ENCODE measurements at places on chromosomes 5 and 9. TPM values are rescaled to one million over a fixed set of nuclear protein-coding genes. Genes with fewer than 3 reads are reported as not detected.

GGTA1 gene
- total RNA-seq, result 18.4 TPM

IRX2 gene
- 3.7 TPM for total RNA-seq

PDCD1LG2 gene
- total RNA-seq, result 1.2 TPM

RIC1 gene
- 49.8 TPM for total RNA-seq

SV2C gene
- 3.4 TPM for total RNA-seq

NSG2 gene
- total RNA-seq, result 7.1 TPM

HTR1A gene
- not detected for total RNA-seq

TRPM3 gene
- 0.25 TPM for total RNA-seq

FAM169A gene
- 0.98 TPM for total RNA-seq

PCDHGA7 gene
- 5.2 TPM for total RNA-seq

ADGRD2 gene
- 4.2 TPM for total RNA-seq

ENHO gene
- total RNA-seq, result not detected

- no peak for DNase-seq
- no peaks in the 10 kb centered on the region for H3K27me3 ChIP-seq
- H3K36me3 ChIP-seq, result no peaks in the 10 kb centered on the region
- no peaks in the 10 kb centered on the region for H3K4me1 ChIP-seq
- no peak overlapping the region for H3K4me3 ChIP-seq
Observed at GRCh38 chr5:100496296-100496695, 38.9 kb upstream of the FAM174A start.

DNA sequence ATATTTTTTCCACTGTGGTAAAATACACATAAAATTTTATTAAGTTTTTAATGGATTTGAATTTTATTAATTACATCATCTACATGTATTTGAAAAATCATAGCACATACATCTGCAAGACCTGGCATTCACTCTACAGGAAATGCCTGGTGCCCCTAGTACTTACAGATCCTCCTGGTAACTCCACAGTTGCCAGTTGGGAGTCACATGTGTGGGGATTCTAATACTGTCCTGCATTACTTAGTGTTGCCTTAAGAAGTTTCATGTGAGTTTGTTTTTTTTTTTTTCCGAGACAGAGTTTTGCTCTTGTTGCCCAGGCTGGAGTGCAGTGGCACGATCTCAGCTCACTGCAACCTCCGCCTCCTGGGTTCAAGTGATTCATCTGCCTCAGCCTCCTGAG, 18.1 kb downstream of the KDM3B start:
- no peak for DNase-seq
- no peak overlapping the region for H3K27ac ChIP-seq
- no peak overlapping the region for H3K4me3 ChIP-seq
- H3K27me3 ChIP-seq, result no peaks in the 10 kb centered on the region
- H3K36me3 ChIP-seq, result peaks cover 28% of the 10 kb centered on the region

GRCh38 chr9:34686732-34687131, 4.3 kb downstream of the CCL19 start:
- no peak overlapping the region for H3K4me3 ChIP-seq
- no peaks in the 10 kb centered on the region for H3K36me3 ChIP-seq
- peaks cover 12% of the 10 kb centered on the region for H3K4me1 ChIP-seq
- no peak for DNase-seq
- H3K27ac ChIP-seq, result no peak overlapping the region

- H3K27me3 ChIP-seq, result no peaks in the 10 kb centered on the region
- H3K36me3 ChIP-seq, result no peaks in the 10 kb centered on the region
- peaks cover 24% of the 10 kb centered on the region for H3K4me1 ChIP-seq
- H3K27ac ChIP-seq, result peak overlapping the region; percentile 91
- H3K4me3 ChIP-seq, result peak overlapping the region; percentile 70
Observed at GRCh38 chr9:125746774-125747052, 460 bp upstream of the PBX3 start.

GRCh38 chr5:140255460-140256157, 47.3 kb downstream of the PFDN1 start:
- H3K4me3 ChIP-seq, result no peak overlapping the region
- no peaks in the 10 kb centered on the region for H3K27me3 ChIP-seq
- H3K4me1 ChIP-seq, result peaks cover 30% of the 10 kb centered on the region
- peak; percentile 29 for DNase-seq
- no peaks in the 10 kb centered on the region for H3K36me3 ChIP-seq

GRCh38 chr9:71079451-71079850, 42.0 kb downstream of the TRPM3 start:
- H3K4me1 ChIP-seq, result no peaks in the 10 kb centered on the region
- H3K27ac ChIP-seq, result no peak overlapping the region
- H3K36me3 ChIP-seq, result no peaks in the 10 kb centered on the region

DNA sequence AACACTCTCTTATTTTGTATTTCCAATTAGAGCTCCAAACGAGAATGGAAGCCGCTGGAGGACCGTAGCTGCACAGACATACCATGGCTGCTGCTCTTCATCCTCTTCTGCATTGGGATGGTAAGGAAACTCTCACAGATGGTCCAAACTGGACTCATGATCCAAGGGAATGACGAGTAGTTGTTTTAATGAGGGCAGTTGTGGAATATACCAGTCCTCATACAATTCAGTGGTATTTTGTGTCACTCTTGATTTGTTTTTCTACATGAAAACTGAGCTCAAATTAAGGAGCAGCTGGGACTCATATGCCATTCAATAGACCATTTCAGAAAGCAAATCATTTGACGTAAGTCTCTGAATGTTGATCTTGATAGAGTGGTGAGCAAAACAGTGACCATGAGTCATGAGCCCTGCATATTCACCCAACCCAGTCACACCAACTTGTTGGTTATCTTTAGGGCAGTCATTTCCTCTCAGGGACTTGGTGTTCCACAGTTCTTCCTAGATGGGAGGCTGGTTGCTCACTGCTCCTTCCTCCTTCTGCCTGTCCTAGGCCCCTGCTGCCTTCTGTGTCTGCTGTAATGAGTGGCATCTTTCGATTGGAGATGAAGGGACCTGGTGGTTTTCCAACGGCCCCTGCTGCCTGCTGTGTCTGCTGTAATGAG, 54.9 kb downstream of the SLC44A1 start:
- peak overlapping the region; percentile 28 for H3K27ac ChIP-seq
- H3K36me3 ChIP-seq, result peaks cover 10% of the 10 kb centered on the region
- H3K4me1 ChIP-seq, result peaks cover 18% of the 10 kb centered on the region
- H3K4me3 ChIP-seq, result no peak overlapping the region

- H3K36me3 ChIP-seq, result no peaks in the 10 kb centered on the region
- H3K27ac ChIP-seq, result no peak overlapping the region
- peaks cover 20% of the 10 kb centered on the region for H3K4me1 ChIP-seq
- H3K4me3 ChIP-seq, result no peak overlapping the region
- no peaks in the 10 kb centered on the region for H3K27me3 ChIP-seq
- DNase-seq, result no peak
Observed at GRCh38 chr5:32583582-32584232, 1.6 kb upstream of the SUB1 start.

DNA sequence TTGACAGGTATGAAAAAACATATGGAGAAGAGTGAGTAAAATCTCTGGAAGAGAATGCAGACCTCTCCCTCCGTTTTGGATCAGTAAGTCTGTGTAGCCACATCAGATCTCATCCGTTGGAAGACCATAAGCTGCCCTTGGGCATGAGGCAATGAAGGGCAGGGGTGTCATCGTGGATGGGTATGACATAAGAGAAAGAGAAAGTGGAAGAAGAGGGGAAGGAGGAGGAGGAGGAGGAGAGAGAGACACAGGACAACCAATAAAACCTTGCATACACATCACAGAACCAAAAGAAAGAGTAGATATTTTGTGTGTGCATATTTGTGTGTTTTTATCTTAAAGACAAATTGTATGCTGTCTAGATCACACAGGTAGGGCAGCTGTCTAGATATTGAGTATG, 50.7 kb downstream of the PRRC1 start:
- H3K4me3 ChIP-seq, result no peak overlapping the region
- no peaks in the 10 kb centered on the region for H3K36me3 ChIP-seq
- no peak overlapping the region for H3K27ac ChIP-seq
- no peak for DNase-seq
- H3K4me1 ChIP-seq, result no peaks in the 10 kb centered on the region
- no peaks in the 10 kb centered on the region for H3K27me3 ChIP-seq

- H3K36me3 ChIP-seq, result no peaks in the 10 kb centered on the region
- H3K4me3 ChIP-seq, result no peak overlapping the region
- H3K4me1 ChIP-seq, result peaks cover 28% of the 10 kb centered on the region
Observed at GRCh38 chr5:14678773-14679334, 14.3 kb downstream of the OTULIN start.

DNA sequence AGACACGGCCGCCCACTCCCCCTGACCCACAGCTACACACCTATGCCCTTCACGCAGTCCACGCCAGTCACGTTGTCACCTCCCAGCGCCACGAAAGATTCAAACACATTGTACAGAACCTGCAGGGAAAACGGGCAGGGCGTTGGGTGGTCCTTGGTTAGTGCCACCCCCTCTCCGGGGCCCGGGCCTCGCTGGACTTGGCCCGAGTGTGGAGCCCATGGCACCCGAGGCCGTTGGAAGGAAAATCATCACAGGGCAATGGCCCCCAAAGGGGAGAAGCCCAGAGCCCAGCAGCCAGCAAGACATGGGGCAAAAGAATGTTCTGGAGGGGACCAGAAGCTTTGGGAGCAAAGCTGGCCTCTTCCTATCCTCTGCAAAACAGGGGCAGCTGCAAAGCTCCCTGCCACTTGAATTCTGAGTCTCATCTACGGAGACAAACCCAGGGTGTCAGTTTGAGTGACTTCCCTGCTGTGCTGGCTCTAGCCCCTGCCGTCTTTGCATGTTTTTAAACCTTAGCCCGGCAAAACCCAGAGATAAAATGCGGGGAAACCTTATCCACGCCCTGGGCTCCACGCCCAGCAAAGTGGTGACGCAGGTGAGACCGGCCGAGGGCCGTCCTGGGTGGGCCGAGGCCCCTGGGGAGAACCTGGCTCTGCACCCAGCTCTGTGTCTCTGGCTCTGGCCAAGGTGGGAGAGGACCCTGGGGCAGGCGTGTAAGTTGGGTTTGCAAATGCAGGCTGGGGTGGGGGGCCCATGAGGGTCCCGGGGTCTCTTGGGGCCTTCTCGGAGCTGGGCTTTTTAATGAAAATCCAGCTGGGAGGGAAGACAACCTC, 38.9 kb downstream of the SLC9A3 start:
- no peaks in the 10 kb centered on the region for H3K4me1 ChIP-seq
- no peaks in the 10 kb centered on the region for H3K36me3 ChIP-seq
- no peak overlapping the region for H3K27ac ChIP-seq
- H3K4me3 ChIP-seq, result no peak overlapping the region

GRCh38 chr9:120110520-120110919, 469.4 kb downstream of the CDK5RAP2 start:
- DNase-seq, result no peak
- H3K4me3 ChIP-seq, result no peak overlapping the region
- no peak overlapping the region for H3K27ac ChIP-seq
- no peaks in the 10 kb centered on the region for H3K4me1 ChIP-seq
- H3K27me3 ChIP-seq, result no peaks in the 10 kb centered on the region

DNA sequence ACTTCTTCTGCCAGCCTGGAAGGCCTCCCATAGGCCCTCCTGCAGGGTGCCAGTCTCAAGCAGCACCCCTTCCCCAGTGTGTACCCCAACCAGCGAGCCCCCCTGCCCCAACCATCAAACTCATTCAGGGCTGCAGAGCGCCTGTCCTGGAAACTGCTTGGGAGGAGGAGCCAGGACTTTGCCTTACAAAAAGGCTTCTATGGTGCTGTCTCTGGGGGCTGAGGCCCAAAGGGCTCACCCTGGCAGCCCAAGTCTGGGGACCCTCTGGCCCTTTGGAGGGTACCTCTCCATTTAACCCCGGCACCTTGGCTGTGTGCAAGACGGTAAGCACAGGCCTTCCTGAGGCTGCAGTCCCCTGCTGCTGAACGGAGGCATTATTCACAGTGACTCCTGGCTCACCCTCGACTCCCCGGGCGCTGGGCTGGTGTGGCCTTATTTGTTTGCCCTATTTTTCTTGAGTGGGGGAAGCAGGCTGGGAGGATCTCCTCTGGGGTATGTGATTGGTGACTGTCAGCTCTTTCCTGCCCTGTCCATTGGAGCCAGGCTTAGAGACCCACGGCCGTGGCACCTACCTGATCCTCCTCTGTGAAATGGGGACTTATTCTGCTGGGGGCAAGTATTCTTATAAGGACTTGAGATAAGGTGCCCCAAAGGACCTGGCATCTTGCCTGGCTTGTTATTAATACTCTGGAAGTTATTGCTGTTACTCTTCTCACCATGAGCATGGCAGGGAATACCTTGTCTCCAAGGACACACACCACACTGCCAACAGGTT, 5.8 kb downstream of the LMX1B start:
- no peak for DNase-seq
- H3K36me3 ChIP-seq, result no peaks in the 10 kb centered on the region
- H3K4me3 ChIP-seq, result no peak overlapping the region
- no peak overlapping the region for H3K27ac ChIP-seq
- H3K27me3 ChIP-seq, result peaks cover 36% of the 10 kb centered on the region

DNA sequence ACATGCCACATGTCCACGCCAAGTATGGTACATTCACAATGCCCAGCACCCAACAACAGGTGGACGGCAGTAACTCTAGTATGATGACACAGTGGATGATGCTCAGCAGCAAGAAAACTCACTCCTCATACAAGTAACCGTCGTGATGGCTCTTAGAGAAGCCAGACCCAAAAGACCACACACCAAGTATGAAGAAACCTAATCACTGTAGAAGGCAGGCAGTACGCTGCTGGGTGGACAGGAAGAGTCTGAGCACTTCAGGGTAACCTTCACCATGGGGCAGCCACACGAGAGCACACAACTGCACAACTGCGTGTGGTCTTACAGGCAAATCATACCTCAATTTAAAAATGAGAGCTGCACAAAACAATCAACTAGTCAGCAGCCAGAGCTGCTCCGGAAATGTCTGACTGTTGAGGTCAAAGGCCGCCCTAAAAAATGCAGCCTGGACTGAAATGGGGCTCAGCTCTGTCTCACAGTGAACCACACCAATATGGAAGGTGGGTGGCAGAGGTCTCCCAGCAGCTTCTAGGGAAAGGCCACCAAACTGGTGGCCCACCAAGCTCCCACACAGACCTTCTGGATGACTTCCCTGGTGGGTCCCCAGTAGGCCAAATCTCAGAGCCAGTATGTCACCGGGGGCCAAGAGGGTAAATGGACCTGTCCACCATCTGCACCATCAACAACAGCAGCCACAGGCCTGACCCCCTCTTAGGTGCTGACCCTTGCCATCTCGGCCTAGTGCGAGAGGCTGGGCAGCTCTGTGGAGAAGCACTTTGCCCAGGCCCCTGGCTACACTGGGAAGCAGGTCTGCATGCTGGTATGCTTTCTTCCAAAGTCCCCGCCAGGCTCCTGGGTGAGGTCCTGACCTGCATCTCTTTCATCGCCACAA, 17.8 kb downstream of the BICD2 start:
- peaks cover 73% of the 10 kb centered on the region for H3K4me1 ChIP-seq
- no peak overlapping the region for H3K4me3 ChIP-seq
- H3K27ac ChIP-seq, result no peak overlapping the region
- no peaks in the 10 kb centered on the region for H3K27me3 ChIP-seq

- no peaks in the 10 kb centered on the region for H3K27me3 ChIP-seq
- peak overlapping the region; percentile 19 for H3K4me3 ChIP-seq
- peak overlapping the region; percentile 20 for H3K27ac ChIP-seq
Observed at GRCh38 chr5:88879724-88880123, 3.3 kb downstream of the MEF2C start.

GRCh38 chr5:43514025-43514424, 923 bp downstream of the C5orf34 start:
- H3K36me3 ChIP-seq, result no peaks in the 10 kb centered on the region
- no peak for DNase-seq
- no peak overlapping the region for H3K27ac ChIP-seq
- peak overlapping the region; percentile 44 for H3K4me3 ChIP-seq
- H3K27me3 ChIP-seq, result no peaks in the 10 kb centered on the region
